AG09309 (cell line): ENCODE measurements at places on chromosomes 4 and X.

GRCh38 chr4:152500800-152501434 is 35.0 kb downstream of the FBXW7 start:
- DNase-seq: peak; percentile 79

DNA sequence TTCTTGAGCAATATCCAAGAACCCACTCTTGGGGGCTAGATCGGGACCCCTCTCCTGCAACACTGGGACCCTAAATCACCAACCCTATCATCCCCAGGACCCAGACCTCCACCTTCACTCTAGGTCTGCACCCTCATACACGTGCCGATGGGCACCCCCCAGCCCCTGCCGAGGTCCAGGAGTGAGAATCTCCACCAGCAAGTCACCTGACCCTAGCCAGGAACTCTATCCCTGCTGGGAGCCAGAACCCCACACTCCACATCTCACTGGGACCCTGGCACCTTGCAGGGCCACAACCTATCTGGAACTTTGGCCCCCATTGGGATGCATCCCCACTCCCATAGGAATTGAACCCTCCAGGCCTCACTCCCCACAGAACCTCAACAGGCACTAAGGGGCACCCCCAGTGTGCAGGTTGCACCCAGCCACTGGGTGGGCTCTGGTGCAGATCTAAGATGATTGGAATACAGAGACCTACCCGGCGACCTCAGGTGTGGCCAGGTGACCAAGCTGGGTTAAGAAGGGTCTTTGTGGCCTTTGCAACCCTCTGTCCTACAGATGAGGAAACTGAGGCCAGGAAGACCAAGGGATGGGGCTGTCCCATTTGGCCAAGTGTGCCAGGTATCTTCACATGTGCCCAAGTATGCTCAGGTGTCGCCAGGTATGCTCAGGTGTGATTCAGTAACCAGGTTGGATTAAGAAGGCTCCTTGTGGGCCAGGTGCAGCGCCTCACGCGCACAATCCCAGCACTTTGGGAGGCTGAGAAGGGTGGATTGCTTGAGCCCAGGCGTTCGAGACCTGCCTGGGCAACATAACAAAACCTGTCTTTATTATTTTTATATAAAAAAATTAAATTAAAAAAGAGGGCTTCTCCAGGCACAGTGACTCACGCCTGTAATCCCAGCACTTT is 3.1 kb upstream of the DHRSX start:
- DNase-seq: no peak

GRCh38 chrX:136627409-136627808 is 20.5 kb upstream of the CD40LG start:
- no peak for DNase-seq

GRCh38 chrX:154046031-154046781 is 26.5 kb upstream of the IRAK1 start:
- DNase-seq: peak; percentile 58

- DNase-seq: no peak
Observed at GRCh38 chr4:18397681-18398390, 376.3 kb upstream of the LCORL start.

DNA sequence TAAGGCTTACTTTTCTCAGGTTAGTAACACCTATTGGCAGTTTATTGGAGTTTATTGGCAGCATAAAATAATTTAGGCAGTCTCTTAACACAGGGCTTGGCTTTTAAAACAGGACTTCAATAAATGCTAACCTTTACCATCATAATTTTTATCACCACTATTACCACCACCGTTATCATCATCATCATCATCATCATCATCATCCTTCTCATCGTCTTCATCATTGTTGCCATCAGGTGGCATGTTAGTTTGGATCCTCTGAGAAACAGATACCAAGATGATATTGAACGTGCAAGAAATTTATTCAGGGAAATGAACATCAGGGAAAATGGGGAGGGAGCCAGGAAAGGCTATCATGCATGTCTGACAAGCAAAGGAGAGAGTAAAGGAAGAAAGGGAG is 16.2 kb downstream of the GBA3 start:
- no peak for DNase-seq

GRCh38 chr4:83237591-83237990 is 47.0 kb downstream of the COQ2 start:
- DNase-seq: no peak

GRCh38 chr4:183105092-183105491 is 6.0 kb downstream of the WWC2 start:
- DNase-seq: no peak

DNA sequence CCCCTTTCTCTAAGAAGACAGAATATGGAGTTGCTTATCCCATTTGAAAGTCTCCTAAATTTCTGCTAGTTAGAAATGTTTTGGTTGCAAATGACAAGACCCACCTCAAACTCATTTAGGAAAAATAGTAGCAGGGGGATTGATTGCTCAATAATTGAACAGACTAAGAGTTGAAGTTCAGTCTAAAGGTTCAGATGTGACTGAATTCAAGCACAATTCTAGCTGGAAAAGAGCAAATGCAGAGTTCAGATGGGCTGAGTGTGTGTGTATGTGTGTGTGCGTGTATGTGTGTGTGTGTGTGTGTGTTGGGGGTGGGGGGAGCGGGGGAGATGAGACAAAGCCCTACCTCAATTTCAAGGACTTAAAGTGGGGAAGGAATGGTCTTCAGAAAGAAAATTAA is 35.7 kb upstream of the SH3D19 start:
- no peak for DNase-seq

DNA sequence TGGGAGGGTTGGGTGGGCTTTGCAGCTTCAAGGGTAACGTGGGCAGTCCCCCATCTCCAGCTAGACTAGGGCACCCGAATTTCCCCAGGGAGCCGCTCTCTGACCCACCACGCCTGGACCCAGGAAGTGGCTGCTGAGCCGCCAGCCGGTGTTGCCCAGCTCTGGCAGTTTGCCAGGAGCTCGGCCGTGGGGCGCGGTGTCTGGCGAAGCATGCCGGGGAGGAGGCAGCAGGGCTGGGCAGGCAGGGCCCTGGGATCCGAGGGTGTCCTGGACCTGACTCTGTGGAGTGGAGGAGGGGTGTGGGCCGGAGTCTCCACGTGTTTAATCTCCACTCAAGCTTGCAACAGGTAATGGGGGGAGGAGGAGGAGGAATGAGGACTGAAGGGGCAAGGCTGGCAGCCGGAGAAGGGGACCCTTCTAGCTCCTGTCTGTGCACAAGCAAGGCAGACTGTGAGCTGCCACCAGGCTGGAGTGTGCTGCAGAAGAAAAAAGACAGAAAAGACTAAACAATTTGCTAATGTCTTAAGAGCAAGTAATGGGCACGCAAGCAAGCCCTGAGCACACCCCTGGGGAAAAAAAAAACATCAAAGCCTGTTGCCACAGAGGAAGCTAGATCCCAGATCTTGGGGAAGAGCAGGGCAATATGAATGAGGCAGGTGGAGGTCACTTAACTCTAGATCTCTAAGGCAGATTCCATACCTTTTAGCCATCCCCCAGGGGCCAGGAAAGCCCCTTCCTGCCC is 2.4 kb downstream of the LONRF3 start:
- DNase-seq: no peak

GRCh38 chr4:83390944-83391343 is 56.3 kb upstream of the HPSE start:
- DNase-seq: no peak

GRCh38 chrX:101071582-101071981 is 7.1 kb upstream of the TMEM35A start:
- no peak for DNase-seq

- DNase-seq: no peak
Observed at GRCh38 chr4:66439508-66439907, 769.2 kb upstream of the EPHA5 start.

DNA sequence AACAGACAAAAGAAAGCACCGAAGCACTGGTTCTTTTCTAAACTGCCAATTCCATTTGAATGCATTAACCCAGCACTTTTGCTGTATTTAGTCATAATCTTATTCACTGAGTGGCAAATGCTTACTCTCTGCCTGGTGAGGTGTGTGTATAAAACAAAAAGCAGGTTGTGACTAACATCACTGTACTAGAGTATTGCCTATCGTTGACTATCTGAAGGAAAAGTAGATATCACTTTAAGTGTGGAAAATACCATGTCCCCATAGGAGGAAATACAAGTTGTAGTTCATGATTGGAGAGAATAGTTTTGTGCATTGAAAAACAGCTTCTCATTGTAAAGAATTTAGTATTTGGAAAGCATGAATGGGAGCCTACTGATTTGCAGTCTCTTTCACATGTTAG is 2.7 kb downstream of the PDLIM5 start:
- DNase-seq: no peak

DNA sequence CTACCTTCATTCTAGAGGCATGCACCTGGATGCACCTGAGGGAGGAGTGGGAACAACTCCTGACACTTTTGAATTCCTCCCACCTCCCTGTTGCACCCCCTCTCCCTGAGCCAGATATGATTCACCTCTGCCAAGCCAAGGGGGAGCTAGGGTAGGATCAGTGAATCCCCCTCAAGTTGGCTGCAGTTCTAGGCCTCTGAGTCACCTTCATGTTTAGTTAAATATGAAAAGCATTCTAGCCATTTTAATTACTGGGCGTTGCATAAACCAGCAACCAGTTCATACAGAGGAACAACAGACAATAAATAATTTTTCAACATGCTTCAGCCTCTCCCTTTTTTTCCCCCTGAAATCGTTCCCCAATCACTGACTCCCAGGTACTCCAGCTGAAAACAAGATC is 1440.2 kb downstream of the ADGRL3 start:
- DNase-seq: no peak

DNA sequence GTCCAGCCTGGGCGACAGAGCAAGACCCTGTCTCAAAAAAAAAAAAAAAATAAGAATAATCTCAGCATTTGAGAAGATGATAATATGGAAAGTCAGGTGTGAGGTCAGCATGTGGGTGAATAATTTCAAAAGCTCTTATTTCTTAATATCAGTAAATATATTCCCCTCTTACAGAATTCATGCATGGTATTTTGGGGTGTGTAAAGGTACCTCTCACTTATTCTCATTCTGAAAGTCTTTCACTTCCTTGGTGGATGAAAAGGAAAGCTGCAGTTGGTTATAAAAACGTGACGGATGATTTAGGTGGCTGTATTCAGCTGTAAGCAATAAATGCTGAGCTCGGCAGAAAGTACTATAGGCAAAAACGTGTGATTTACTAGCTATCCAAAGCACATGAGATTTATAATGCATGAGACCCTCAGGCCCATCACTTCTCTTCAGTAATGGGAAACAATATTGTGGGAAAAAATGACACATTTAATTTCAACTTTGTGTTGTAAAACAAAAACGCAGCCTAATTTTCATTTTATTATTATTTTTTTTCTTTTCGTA is 353.2 kb upstream of the MAGEB2 start:
- DNase-seq: no peak

DNA sequence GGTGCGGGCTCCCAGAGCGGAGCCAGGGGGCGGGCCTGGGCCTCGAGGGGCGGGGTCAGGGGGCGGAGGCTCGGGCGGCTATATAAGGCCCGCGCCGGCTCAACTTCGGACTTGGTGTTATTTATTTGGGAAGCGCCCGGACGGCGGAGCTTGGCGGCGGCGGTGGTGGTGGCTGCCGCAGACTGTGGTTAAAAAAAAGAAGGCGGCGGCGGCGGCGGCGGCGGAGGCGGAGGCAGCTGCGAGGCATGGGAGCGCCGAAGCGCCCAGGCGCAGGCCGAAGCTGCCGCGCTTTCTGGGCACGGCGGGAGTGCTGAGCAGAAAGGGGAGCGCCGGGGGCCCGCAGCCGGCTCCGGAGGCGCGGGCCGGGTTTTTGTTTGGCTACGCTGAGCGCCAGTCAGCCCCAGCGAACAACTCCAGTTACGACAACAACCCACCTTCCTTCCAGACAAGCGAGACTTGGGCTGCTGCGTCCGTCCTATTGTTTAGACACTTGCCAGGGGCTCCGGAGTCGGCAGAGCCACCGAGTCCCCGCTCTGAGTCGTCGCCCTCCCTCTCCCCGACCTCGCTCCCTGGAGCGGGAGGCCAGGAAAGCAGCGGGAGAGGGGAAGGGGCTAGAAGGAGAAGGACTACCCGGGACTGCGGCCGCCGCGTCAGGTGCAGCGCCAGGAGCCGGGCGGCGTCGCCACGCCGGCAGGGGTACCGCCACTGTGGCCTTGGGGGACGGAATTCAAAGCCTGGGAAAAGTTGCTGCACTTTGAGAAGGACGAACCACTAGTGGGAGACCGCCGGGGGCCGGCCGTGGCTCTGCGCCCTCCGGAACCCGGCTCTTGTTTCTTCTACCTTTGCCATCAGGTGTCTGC is at the start of gene SLIT2:
Gene SLIT2, plus strand, starts transcription at position 110 of the 860 bp plus-strand sequence. CDS start 1,911 bp downstream, outside the sequence.
- no peak for DNase-seq

DNA sequence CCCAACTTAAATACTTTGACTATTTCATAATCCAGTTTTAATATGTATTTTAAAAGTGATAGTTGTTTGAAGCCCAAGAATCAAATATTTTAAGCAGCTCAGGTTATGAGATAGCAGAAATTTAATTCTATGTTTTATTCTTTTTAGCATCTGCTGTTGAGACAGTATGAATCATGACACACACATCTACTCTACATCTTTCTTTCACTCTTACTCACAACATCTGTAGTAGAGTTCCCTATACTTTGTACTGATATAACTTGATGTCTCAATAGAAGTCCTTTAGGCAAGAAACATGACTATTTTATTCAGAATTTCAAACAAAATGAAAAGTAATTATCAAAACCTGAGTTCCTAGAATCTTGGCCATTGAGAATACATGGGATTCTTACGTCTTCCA is 187.9 kb upstream of the GNPDA2 start:
- no peak for DNase-seq

GRCh38 chr4:99447079-99447478 is 11.9 kb upstream of the ADH7 start:
- peak; percentile 23 for DNase-seq

GRCh38 chr4:3225071-3225850 is 23.7 kb upstream of the MSANTD1 start:
- no peak for DNase-seq

- DNase-seq: no peak
Observed at GRCh38 chr4:125229596-125230058, 85.1 kb upstream of the FAT4 start.

DNA sequence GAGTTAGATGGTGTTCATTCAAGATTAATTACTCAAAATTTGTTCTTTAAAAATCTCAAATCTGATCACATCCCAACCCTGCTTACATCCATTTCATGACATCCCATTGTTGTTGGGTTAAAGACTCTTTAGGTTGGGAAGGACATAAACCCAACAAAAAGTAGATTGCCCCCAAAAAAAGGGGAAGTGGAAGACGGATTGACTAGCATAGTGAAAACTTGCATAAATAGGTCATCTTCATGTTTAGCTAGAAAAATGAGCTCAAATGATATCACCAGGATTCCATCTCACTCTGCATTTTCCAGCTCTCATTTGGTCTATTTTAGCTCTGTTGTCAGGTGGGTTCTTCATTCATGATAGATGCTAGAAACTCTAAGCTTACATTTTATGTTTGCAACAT is 18.5 kb upstream of the TET2 start:
- no peak for DNase-seq

GRCh38 chr4:4289597-4289940 is 385 bp downstream of the LYAR start:
- no peak for DNase-seq

GRCh38 chr4:59987289-59987688 is 1212.8 kb upstream of the ADGRL3 start:
- DNase-seq: no peak

- DNase-seq: no peak
Observed at GRCh38 chr4:41427931-41428600, 109.9 kb upstream of the LIMCH1 start.
